ENCODE measurements at places on chromosomes 4 and X. TPM values are rescaled to one million over a fixed set of nuclear protein-coding genes. Genes with fewer than 3 reads are reported as not detected.

Gene REELD1
- not detected for total RNA-seq

Gene PPM1K
- total RNA-seq: 86.1 TPM

Gene HSD17B13
- under 0.01 TPM for total RNA-seq

Gene PPEF1
- 17.9 TPM for total RNA-seq

Gene SOD3
- total RNA-seq: under 0.01 TPM

Gene PDE5A
- 14.8 TPM for total RNA-seq

Gene NSUN7
- total RNA-seq: 6.9 TPM

Gene CAPN6
- total RNA-seq: under 0.01 TPM

Gene TMPRSS11F
- not detected for total RNA-seq

Gene CHRDL1
- total RNA-seq: 38.6 TPM

Gene GRIA2
- total RNA-seq: 264 TPM

Gene ABCG2
- 15.5 TPM for total RNA-seq

Gene XAGE1A
- not detected for total RNA-seq

Gene ARMCX2
- 56.3 TPM for total RNA-seq

Gene UGT2B17
- total RNA-seq: not detected

Gene LONRF3
- 1.7 TPM for total RNA-seq

Gene TMEM35A
- 74.0 TPM for total RNA-seq

Gene NSG1
- total RNA-seq: 253 TPM

Gene TCEAL2
- 26.6 TPM for total RNA-seq

Gene ANTXR2
- total RNA-seq: 9.6 TPM

Gene TRO
- total RNA-seq: 61.0 TPM

Gene RP2
- total RNA-seq: 12.3 TPM

Gene PAGE1
- 0.49 TPM for total RNA-seq

Gene ELF4
- total RNA-seq: 0.25 TPM

Gene TRIM61
- total RNA-seq: 0.98 TPM

Gene SPON2
- 7.6 TPM for total RNA-seq

Gene SYP
- total RNA-seq: 107 TPM

Gene MAGEB2
- not detected for total RNA-seq

Gene BMX
- under 0.01 TPM for total RNA-seq

Gene MTM1
- 8.1 TPM for total RNA-seq

Gene TLR8
- total RNA-seq: under 0.01 TPM

Gene PRSS12
- 43.3 TPM for total RNA-seq

Gene DNAAF6
- total RNA-seq: not detected

Gene CTBP1
- total RNA-seq: 126 TPM

Gene CXCL1
- 1.5 TPM for total RNA-seq

Gene DMRTC1B
- total RNA-seq: 0.49 TPM

Gene MAD2L1
- 5.7 TPM for total RNA-seq

Gene GLRB
- total RNA-seq: 25.6 TPM

Gene NPY2R
- 11.8 TPM for total RNA-seq

Gene VCX
- total RNA-seq: not detected

Gene NR0B1
- total RNA-seq: 0.25 TPM

Gene MAML3
- total RNA-seq: 5.2 TPM

Gene TLR10
- total RNA-seq: 0.74 TPM

Gene ADGRG4
- total RNA-seq: not detected

Gene FAM241A
- 6.9 TPM for total RNA-seq

Gene IL21
- total RNA-seq: not detected

All from temporal lobe (tissue), 4 donors.